GM18507 (cell line): ENCODE measurements at places on chromosomes 11 and 22.

- DNase-seq = no peak
These were observed 507.4 kb upstream of the FAT3 start for GRCh38 chr11:91717169-91717568.

DNA sequence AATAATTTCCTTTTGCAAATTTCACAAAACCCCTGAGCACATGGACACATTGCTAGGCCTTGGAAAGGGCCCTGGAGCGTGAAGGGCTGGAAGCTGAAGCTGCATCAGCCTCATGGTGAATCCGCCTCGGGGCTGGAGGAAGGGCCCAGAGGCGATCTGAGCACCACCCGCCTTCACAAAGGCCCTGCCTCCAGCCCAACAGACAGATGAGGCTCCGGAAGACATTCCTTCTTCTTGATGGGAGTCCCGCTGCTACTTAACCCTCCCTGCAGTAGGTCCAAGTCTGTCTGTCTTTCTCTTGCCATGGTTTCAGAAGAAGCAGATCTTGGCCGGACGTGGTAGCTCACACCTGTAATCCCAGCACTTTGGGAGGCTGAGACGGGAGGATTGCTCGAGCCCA is 16.5 kb downstream of the ARRB1 start:
- no peak for DNase-seq

- DNase-seq = no peak
These were observed 16.8 kb upstream of the RGL4 start for GRCh38 chr22:23673826-23674690.

- no peak for DNase-seq
These were observed 12.9 kb downstream of the RELT start for GRCh38 chr11:73389134-73389525.

GRCh38 chr11:3155691-3156258 is 9.3 kb downstream of the OSBPL5 start:
- DNase-seq = no peak

DNA sequence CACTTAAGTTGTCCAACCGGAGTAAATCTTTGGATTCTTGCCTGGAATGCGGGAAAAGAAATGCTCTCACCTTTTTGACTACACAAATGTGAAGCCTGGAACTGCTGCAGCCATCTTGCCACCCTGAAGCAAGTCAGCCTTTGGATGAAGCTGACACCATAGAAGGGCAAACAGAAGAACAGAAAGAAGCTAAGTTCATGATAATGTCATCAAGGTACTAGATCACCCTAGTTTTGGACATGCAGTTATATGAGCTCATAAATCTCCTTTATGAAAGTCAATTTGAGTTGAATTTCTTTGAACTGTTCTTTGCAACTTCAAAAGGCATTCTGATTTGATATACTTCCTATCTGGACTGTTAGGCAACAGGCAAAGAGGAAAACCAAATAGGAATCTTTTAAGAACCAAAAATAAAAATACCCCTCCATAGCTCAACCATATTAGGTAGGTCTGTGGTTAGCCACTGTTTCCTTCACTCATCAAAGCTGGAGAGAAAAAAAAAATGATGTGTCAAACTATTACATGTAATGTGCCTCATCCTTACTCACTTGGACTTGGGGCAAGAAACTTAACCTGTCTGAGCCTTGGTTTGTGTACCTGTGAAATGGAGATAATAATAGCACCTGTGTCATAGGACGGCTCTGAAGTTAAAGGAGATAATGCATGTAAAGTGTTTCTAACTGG is 91.9 kb downstream of the WT1 start:
- no peak for DNase-seq

DNA sequence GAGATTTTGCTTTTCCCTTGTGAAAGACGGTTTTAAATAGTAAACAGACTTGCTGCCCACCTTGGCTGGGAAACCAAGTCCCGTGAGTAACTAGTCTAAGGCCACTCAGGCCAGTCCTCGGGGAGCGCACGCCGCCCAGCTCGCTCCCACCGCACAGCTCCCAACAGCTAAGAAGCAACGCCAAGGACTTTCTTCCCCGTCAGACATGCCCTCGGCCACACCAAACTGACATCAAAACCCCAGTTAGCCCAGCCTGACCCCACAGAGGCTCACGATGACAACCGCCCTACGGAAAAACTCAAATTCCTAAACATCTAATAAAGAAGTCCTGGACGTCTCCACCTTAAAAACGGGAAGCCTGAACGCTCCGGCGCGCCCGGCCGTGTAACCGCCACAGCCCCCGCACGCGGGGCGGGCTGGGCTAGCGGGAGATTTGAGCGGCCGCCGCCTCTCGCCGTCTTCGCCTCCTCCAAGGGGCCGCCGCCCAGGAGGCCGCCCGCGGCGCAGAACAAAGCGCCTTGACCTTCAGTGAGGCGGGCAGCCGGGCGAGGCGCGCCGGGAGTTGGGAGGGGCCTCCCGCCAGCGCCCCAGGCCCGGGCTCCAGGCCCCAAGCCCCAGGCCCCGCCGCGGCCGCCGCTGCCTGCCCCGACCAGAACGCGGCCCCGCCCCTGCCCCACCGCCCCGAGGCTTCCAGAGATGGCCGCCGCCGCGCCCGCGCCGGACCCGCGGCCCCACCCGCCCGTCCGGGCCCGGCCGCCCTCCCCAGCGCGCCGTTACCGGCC is 486 bp downstream of the NAP1L4 start:
- no peak for DNase-seq

DNA sequence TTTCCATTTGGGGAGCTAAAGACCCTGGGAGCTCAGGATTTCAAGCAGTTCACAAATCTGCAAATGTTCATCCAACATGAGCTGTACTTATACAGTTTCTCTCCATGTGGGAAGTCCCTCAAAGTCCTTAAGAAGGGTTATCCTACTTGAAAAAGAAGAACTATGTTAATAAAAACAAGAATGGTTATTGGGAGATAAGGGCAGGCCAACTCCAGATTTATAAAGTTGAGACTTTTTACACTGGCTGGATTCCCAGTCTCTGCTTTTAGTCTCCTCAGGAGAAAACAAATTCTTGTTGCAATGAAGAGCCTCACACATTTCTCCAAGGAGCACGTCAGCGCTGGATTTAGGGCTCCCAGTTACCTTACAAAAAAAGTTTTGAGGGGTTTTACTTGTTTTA is 34.2 kb upstream of the CTTN start:
- no peak for DNase-seq

DNA sequence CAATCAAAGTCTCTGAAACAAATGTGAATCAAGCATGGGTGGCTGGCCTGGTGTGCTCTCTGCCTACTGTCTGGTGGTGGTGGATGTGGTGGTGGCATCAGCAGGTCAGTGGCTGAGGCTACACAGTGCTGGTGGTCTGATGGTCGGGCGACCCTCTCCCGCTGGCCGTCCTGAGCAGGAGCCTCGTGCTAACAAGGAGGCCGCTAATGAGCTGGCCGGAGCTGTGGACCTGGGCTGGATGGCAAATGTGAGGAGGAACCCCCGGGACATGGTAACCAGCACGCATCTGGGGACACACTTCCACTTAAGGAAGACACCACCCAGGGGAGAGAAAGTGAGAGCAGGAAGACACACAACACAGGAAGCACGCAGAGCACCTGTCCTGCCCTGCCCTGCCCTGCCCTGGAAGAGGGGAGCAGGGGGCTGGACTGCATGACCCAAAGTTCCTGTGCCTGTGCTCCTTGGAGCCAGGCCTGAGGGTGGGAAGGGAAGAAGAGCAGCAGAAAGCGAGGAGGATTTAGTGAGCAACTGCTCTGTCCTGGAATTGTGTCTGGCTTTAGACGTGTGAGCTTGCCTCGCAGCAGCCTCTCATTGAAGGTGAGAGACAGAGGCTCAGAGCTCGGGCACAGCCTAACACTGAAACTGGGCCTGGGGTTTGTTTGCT is 23.7 kb downstream of the SLC37A2 start:
- no peak for DNase-seq

- DNase-seq = no peak
These were observed 35.0 kb downstream of the POU2AF1 start for GRCh38 chr11:111344032-111344431.

GRCh38 chr11:86035164-86035563 is 33.7 kb downstream of the PICALM start:
- DNase-seq = no peak

GRCh38 chr11:116911976-116912734 is 74.7 kb upstream of the APOA1 start:
- no peak for DNase-seq

GRCh38 chr22:50684501-50684900 is 11.9 kb downstream of the SHANK3 start:
- no peak for DNase-seq

DNA sequence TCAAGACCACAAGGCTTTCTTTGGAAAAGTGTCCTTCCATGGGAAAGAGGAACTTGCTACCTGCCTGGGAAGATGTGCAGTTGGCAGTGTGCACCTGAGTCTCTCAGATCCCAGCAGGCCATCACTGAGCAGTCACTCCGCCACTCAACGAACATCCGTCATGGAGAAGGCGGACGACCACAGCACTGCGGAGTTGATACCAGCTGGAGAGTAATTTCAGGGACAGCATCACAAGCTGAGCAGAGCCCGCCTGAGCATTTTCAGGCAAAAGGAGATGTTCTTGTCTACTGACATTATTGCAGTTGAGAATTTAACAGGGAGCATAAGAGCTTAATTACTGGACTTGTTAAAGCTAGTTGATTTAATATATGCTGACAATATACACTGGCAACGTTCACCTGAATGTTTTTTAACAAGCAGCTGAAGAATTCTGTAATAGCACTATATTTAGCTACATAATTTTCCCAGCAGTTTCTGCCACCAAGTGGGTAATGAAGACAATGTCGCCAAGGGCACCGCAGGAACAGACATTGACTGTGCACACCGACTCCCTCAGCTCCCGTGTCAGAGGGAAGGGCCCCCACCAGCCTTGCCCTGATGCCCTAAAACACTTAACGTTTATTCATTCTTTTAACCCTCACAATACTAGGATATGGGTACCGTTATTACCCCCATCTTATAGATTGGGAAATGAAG is 52.4 kb upstream of the ARFGAP3 start:
- DNase-seq = no peak

DNA sequence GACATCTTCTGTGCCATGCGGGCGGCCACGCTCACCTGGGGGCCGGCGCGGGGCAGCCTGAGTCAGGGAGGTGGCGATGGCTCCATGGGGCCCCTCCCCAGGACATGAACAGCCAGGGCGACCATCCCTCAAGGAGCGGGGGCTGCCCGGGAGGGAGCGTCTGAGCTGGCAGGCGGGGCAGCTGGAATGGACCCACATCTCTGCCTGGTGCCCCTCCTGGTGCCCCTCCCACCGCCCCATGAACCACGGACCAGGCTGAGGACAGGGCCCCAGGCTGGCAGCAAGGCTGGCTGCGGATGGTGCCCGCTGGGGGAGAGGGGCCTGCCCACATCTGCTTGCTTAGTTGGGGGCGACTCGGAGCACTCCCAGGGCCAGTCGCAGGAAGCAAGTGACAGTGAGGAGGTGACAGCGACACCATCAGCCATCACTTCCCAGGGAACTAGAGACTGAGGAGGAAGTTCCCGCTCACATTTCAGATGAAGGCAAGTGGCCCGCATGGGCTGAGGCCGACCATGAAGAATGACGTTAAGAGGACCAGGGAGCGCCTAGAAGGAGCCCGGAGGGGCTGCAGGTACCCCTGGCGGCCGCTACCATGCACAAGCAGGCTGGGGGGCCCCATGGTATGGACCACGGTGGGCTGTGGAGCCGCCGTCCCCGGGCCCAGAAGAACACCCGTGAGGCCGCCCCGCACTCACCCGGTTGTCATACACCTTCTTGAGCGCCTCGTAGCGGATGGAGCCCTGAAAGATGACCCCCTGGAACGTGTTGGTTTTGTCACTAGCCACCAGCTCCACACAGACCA is 37.3 kb downstream of the KIAA0930 start:
- no peak for DNase-seq

DNA sequence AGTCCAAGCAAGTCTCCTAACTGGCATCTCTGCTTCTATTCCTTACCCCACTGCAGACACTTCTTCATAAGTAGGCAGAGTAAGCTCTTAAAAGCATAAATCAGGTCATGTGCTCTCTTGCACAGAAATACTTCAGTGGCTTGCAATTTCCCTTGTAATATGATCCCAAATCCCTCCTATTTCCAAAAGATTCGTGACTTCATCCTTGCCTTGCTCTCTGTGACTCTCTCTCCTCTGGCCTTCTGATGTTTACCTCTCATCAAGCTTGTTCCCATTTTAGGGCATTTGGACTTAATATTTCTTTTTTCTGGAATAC is 37.4 kb upstream of the NCR3LG1 start:
- DNase-seq = no peak

DNA sequence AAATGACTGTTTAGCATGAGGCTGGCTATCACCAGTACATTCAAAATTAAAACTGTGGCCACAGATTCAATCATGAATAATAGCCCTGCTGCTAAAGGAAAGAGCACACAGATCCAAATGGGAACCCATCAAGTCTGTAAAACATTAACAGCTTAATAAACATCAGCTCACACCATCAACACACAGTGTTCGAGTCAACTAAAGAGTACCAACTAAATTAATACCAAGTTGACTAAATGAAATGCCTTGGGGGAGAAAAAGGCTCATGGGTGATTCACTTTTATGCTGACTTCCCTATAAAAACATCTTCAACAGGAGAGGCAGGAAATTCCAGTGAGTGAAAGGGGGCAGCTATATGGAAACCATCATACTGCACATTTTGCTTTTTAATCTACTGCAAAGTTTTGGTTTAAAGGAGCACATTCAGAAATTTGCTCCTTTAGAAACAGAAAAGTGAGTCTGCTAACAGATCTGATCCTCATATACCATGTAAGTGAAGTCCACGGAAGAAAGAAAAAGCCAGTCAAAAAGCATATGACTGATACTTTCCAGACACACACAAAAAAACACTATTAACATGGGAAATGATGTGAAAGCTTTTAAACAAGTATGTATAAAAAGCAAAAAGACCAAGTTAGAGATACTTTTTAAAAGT is 16.3 kb downstream of the LGR4 start:
- no peak for DNase-seq

GRCh38 chr22:49961601-49962011 is 1.0 kb downstream of the PIM3 start:
- DNase-seq = no peak

DNA sequence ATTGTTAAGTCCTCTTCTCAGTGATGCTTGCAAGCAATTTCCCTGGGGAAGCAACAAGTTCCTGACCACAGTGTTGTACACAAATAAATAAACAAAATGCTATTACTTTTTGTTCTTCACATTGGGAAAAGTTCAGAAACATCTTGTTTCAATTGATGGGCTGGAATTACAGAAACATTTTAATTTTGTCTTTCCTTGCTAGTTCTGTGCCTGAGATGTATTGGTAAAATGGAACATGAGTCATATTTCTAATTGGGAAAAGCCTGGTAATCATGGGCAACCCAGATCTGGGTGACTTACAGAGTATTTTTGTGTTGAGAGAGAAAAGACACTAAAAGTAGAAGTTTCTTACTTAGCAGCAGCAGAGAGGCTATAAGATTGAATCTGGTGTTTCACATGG is 576 bp upstream of the BLID start:
- no peak for DNase-seq
